ENCODE measurements at places on chromosomes 13 and 19. TPM values are rescaled to one million over a fixed set of nuclear protein-coding genes. Genes with fewer than 3 reads are reported as not detected.

RAD23A gene
- 78.1 TPM for total RNA-seq

SPRYD7 gene
- 7.9 TPM for total RNA-seq

CD320 gene
- total RNA-seq = 66.4 TPM

REX1BD gene
- 65.9 TPM for total RNA-seq

TBXA2R gene
- total RNA-seq = 1.3 TPM

PSG7 gene
- total RNA-seq = 0.36 TPM

PRR19 gene
- not detected for total RNA-seq

ARID3A gene
- 10.5 TPM for total RNA-seq

POMP gene
- 124 TPM for total RNA-seq

FBXO17 gene
- 26.2 TPM for total RNA-seq

RASGRP4 gene
- not detected for total RNA-seq

MARK4 gene
- 12.3 TPM for total RNA-seq

SIAH3 gene
- total RNA-seq = not detected

TMEM38A gene
- total RNA-seq = 5.1 TPM

PET100 gene
- 5.6 TPM for total RNA-seq

STAP2 gene
- 1.8 TPM for total RNA-seq

PRDX2 gene
- 292 TPM for total RNA-seq

SPRED3 gene
- total RNA-seq = 6.9 TPM

OLFM2 gene
- total RNA-seq = 53.4 TPM

HPN gene
- total RNA-seq = 0.49 TPM

IQCN gene
- total RNA-seq = 0.81 TPM

SNAPC2 gene
- 31.8 TPM for total RNA-seq

RFPL4AL1 gene
- not detected for total RNA-seq

URAD gene
- total RNA-seq = not detected

PRR36 gene
- not detected for total RNA-seq

ZNF724 gene
- total RNA-seq = 1.8 TPM

SIGLECL1 gene
- total RNA-seq = not detected

GTPBP3 gene
- total RNA-seq = 16.7 TPM

MBD3L3 gene
- not detected for total RNA-seq

PTGER1 gene
- total RNA-seq = 0.72 TPM

C13orf46 gene
- not detected for total RNA-seq

WDR87 gene
- not detected for total RNA-seq

PSG11 gene
- not detected for total RNA-seq

CD70 gene
- not detected for total RNA-seq

KIR2DL3 gene
- not detected for total RNA-seq

CLIP3 gene
- total RNA-seq = 10.5 TPM

ZNF763 gene
- 2.8 TPM for total RNA-seq
